ENCODE measurements at places on chromosomes 3 and 15.

GRCh38 chr3:74273091-74273490 lies 341.4 kb downstream of the CNTN3 start:
- DNase-seq, result no peak
- H3K27me3 ChIP-seq, result no peaks in the 10 kb centered on the region
- H3K4me3 ChIP-seq, result no peak overlapping the region
- H3K36me3 ChIP-seq, result no peaks in the 10 kb centered on the region

DNA sequence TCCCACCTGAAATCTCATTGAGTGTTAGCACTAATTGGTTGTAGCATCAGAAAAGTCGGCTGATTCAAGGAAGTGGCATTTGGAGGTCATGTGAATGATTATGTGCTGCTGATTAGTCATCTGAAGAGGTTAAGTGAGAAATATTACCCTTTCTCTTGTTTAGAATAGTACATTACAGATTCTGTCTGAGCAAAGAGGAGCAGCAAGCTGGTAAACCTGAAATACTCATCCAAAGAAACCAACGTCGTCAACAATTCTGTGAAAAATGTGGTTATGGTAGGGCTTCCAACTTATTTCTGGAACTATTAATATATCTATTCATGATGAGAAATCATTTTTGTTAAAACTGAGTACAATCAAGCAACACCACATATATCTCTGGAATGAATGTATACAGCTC lies 1024.9 kb downstream of the TUSC7 start:
- H3K4me3 ChIP-seq, result no peak overlapping the region
- H3K36me3 ChIP-seq, result no peaks in the 10 kb centered on the region
- H3K4me1 ChIP-seq, result no peaks in the 10 kb centered on the region
- no peak overlapping the region for H3K27ac ChIP-seq
- no peak for DNase-seq

GRCh38 chr3:177622520-177622919 lies 425.2 kb upstream of the TBL1XR1 start:
- H3K27ac ChIP-seq, result peak overlapping the region; percentile 25
- no peaks in the 10 kb centered on the region for H3K27me3 ChIP-seq
- H3K4me1 ChIP-seq, result peaks cover 21% of the 10 kb centered on the region
- H3K36me3 ChIP-seq, result no peaks in the 10 kb centered on the region
- no peak overlapping the region for H3K4me3 ChIP-seq
- DNase-seq, result no peak

DNA sequence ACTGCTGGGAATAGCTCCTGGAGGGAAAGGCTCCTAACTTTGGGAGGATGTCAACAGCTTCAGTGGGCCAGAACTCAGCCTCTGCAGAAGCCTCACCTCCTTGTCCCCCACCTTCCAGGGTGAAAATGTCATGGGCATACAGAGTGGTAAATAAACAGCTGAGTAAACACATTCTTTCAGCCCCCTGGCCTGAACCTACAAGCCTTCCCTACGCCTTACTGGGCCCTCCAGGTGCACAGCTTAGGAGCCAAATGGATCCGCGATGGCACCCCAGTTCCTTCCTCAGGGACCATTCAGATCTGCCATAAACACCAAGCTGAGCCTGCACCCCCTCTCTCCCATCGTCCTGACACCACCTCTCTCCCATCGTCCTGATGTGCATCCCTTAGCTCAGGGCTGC lies 126.2 kb upstream of the IGF1R start:
- no peaks in the 10 kb centered on the region for H3K36me3 ChIP-seq
- H3K27me3 ChIP-seq, result no peaks in the 10 kb centered on the region
- H3K4me1 ChIP-seq, result no peaks in the 10 kb centered on the region

- H3K36me3 ChIP-seq, result no peaks in the 10 kb centered on the region
- no peak overlapping the region for H3K27ac ChIP-seq
- no peaks in the 10 kb centered on the region for H3K27me3 ChIP-seq
- H3K4me1 ChIP-seq, result no peaks in the 10 kb centered on the region
These were observed 39.8 kb downstream of the IDH2 start for GRCh38 chr15:90062462-90062932.

- no peak overlapping the region for H3K27ac ChIP-seq
- H3K4me1 ChIP-seq, result no peaks in the 10 kb centered on the region
- peaks cover 2% of the 10 kb centered on the region for H3K27me3 ChIP-seq
These were observed 305.4 kb upstream of the ROPN1 start for GRCh38 chr3:124297062-124297980.

DNA sequence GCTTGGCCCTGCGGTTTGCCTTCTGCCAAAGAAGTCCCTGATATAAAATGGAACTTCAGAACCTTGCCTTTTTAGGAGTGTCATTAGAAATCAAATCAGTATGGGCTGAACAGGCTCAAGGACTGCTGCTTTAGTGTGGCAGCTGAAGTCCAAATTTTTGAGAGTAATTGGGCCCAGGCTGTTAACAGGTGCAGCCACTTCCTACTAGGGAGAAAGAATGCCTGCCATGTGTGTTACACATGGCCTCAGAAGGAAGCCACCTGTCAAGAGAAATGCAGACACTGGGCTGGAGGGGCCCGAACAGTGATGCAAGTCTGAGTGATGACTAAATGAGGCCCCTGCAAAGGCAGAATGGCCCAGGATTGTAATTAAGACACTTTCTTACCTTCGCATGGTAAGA lies 786.7 kb upstream of the CFAP20DC start:
- no peak overlapping the region for H3K4me3 ChIP-seq
- H3K4me1 ChIP-seq, result no peaks in the 10 kb centered on the region
- no peak for DNase-seq
- no peaks in the 10 kb centered on the region for H3K27me3 ChIP-seq
- no peak overlapping the region for H3K27ac ChIP-seq
- no peaks in the 10 kb centered on the region for H3K36me3 ChIP-seq

DNA sequence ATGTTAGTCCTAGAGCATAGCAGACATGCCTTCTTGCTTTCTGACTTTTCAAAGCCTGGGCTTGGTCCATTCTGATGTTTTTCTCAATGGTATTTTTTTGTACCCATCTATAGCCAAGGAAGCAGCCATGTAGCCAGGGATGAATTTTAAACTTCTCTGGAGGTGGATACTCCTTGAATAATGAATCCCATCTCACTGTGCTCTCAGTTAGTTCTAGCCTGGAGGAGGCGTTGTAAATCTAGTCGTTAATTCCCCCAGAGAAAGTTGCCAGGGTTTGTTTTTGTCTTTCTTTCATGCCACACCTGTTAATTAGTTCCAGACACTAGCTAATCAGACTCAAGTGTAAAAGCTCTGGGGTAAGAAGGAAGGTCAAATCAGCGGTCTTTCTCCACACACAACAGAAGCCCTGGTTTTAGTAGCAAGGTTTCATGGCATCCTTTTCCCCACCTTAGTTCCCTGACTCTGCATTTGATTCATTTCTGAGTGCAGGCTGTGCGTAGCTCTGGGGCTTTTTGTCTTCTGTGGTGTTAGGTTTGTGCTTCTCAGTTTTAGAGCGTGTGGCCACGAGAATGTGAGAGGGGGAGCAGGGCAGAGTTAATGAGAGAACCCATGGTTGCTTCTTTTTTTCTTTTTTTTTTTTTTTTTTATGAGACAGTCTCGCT lies 19.7 kb downstream of the PTPRG start:
- H3K27ac ChIP-seq, result no peak overlapping the region
- no peaks in the 10 kb centered on the region for H3K36me3 ChIP-seq
- peaks cover 16% of the 10 kb centered on the region for H3K4me1 ChIP-seq
- no peak for DNase-seq
- no peak overlapping the region for H3K4me3 ChIP-seq
- H3K27me3 ChIP-seq, result no peaks in the 10 kb centered on the region

DNA sequence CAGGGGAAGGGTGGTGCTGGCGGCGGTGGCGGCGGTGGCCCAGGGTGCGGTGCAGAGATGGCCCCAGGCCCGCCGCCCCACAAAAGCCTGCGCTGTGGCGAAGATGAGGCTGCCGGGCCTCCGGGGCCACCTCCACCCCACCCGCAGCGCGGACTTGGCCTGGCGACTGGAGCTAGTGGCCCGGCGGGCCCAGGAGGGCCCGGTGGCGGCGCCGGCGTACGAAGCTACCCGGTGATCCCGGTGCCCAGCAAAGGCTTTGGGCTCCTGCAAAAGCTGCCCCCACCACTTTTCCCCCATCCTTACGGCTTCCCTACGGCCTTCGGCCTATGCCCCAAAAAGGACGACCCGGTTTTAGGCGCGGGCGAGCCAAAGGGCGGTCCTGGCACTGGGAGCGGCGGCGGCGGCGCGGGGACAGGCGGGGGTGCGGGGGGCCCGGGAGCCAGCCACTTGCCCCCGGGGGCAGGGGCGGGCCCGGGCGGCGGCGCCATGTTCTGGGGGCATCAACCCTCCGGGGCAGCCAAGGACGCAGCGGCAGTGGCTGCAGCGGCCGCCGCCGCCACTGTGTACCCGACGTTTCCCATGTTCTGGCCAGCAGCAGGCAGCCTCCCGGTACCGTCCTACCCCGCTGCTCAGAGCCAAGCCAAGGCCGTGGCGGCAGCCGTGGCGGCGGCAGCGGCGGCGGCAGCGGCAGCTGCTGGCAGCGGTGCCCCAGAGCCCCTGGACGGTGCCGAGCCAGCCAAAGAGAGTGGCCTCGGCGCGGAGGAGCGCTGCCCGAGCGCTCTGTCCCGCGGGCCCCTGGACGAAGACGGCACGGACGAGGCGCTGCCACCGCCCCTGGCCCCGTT lies 1.6 kb downstream of the SKOR1 start:
- no peak for DNase-seq
- no peaks in the 10 kb centered on the region for H3K4me1 ChIP-seq
- no peak overlapping the region for H3K27ac ChIP-seq
- H3K4me3 ChIP-seq, result no peak overlapping the region
- no peaks in the 10 kb centered on the region for H3K27me3 ChIP-seq

DNA sequence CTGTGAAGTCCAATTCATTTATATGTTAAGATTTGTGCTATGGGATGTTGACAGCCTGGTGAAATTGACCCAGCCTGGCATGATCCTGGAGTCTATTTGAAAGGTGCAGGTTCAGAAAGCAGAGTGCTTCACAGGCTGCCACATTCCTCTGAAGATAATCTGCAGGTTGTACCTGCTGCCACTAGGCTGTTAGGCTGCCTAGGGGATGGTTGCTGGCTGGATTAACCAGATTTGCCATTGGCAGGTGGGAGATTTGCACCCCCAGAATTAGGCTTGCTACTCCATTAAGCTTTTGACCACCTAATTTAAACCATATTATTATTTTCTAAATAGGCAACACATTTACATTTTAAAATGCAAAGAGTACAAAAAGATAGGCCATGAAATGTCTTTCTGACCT lies 85.8 kb upstream of the RASGRP1 start:
- no peak overlapping the region for H3K4me3 ChIP-seq
- H3K36me3 ChIP-seq, result no peaks in the 10 kb centered on the region
- DNase-seq, result no peak
- no peaks in the 10 kb centered on the region for H3K4me1 ChIP-seq
- no peak overlapping the region for H3K27ac ChIP-seq
- H3K27me3 ChIP-seq, result no peaks in the 10 kb centered on the region

GRCh38 chr3:143286392-143287010 lies 166.9 kb downstream of the CHST2 start:
- no peaks in the 10 kb centered on the region for H3K36me3 ChIP-seq
- no peak for DNase-seq
- H3K27ac ChIP-seq, result no peak overlapping the region
- no peak overlapping the region for H3K4me3 ChIP-seq
- H3K27me3 ChIP-seq, result no peaks in the 10 kb centered on the region
- no peaks in the 10 kb centered on the region for H3K4me1 ChIP-seq

- no peak for DNase-seq
- H3K36me3 ChIP-seq, result no peaks in the 10 kb centered on the region
- H3K4me1 ChIP-seq, result peaks cover 18% of the 10 kb centered on the region
- H3K27me3 ChIP-seq, result no peaks in the 10 kb centered on the region
These were observed 314.4 kb downstream of the MECOM start for GRCh38 chr3:169348929-169349621.

DNA sequence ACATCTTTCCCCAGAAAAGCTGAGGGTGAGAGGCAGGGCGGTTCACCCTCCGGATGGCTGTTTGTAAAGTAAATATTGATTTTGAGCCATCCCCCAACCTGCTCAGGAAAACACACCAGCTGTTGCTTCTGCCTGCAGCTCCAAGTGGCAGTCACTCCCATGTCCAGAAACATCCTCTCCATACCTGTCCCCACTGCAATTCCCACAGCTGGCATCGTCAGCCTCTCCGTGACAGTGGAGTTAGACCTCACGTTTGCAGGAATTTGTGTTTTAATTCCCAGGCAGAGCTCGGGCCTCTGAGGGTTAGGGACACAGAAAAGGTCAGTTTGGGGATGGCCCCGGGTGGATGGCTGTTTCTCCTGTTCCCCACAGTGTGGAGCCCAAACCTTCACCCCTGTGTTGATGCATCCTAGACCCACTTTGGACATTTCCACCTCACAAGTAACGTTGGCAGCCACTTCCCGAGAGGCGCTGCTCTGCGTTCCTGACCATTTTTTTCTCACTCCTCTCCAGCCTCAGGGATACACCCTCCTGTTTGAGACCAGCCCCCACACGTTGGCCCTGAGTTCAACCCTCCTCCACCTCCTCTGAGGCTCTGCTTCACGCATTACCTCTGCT lies 11.8 kb upstream of the FAM174B start:
- H3K27me3 ChIP-seq, result no peaks in the 10 kb centered on the region
- peak; percentile 74 for DNase-seq
- H3K4me3 ChIP-seq, result peak overlapping the region; percentile 24
- H3K4me1 ChIP-seq, result peaks cover 84% of the 10 kb centered on the region

GRCh38 chr3:127542441-127542952 lies 48.0 kb downstream of the TPRA1 start:
- no peak overlapping the region for H3K27ac ChIP-seq
- H3K36me3 ChIP-seq, result no peaks in the 10 kb centered on the region
- no peak overlapping the region for H3K4me3 ChIP-seq

DNA sequence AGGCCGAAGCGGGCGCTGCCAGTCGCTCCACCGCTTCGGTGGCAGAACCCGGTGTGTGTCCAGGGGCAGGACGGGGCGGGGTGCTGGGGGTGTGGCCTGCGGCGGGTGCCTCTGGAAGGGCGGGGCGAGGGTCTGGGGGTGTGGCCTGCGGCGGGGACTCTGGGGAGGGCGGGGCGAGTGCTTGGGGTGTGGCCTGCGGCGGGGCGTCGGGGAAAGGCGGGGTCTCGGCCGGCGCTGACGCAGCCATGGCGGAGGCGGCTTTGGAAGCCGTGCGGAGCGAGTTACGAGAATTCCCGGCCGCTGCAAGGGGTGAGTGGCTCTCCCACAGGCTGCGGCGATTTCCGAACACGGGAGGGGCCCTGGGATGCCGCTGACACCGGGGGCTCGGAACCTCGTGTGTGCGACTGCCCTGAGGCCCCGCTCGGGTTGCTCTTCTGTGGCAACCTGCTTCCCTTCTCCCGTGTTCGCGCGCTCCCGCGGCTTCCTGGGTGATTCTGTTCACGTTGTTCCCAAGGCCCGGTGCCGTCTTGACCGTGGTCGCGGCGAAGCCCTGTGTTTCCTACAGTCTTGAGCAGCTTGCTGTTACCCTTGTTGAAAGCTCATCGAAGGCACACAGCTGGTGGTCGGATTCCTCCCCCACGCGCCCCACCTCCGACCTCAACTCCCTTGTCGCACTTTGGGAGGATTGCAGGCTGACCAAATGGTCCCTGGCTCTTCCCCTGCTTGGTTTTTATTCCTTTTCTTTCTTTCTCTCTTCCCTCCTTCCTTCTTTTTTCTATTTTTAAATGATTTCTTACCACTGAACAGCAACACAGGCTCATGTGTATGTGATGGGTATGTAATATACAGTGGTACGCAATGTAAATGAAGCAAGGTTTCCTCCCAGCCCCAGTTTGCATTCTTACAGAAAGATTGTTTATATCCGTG lies at the start of gene JMJD7:
TSS of gene JMJD7 (plus strand) at position 213 of the 927 bp plus-strand sequence. CDS start at position 246, 33 bp downstream.
- H3K27me3 ChIP-seq, result no peaks in the 10 kb centered on the region
- DNase-seq, result peak; percentile 93
- H3K4me3 ChIP-seq, result peak within 1 kb of the TSS; percentile 86
- H3K27ac ChIP-seq, result peak within 1 kb of the TSS; percentile 89

- H3K36me3 ChIP-seq, result no peaks in the 10 kb centered on the region
- no peak overlapping the region for H3K27ac ChIP-seq
- no peak for DNase-seq
These were observed 162.5 kb downstream of the DPH6 start for GRCh38 chr15:35383506-35383905.

Data from Caco-2 (cell line).